ENCODE measurements at places on chromosomes 3 and 15.

- no peak for DNase-seq
Measured at GRCh38 chr3:14411166-14411526, 8.7 kb downstream of the SLC6A6 start.

DNA sequence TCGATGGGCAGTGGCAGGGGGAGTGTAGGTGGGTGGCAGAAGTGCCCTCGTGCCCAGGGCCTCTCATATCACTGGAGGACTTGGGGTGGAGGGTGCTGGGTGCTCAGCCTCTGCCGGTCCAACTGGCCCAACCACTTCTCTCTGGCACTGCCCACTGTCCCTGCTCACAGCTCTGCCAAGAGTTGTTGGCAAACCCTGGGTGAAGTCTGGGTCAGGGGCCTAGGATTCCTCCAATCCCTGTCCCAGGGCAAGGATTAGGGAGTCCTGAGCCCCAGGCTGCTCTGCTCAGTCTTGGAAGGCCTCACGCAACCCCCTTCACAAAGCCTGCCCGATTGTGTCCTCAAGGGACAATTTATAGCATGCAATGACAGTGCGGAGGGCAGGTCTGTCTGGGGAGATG lies 5.2 kb upstream of the PRKCD start:
- DNase-seq, result no peak

DNA sequence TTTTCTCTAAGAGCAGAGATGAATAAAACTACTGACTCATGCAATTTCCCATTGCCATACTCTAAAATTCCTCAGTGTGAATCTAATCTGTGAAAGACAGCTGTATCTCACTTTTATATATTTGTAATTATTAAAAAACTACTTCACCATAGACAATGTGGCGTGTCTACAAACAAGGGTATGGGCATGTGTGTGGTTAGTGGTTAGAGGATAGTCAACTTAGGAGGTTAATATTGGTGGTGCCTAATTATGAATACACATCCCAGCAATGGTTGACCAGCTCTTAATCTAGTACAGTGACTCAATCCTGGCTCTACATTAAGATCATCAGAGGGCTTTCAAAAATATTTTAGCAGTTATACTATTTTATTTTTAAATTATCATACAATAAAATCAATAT lies 94.5 kb downstream of the GOLIM4 start:
- DNase-seq, result no peak

DNA sequence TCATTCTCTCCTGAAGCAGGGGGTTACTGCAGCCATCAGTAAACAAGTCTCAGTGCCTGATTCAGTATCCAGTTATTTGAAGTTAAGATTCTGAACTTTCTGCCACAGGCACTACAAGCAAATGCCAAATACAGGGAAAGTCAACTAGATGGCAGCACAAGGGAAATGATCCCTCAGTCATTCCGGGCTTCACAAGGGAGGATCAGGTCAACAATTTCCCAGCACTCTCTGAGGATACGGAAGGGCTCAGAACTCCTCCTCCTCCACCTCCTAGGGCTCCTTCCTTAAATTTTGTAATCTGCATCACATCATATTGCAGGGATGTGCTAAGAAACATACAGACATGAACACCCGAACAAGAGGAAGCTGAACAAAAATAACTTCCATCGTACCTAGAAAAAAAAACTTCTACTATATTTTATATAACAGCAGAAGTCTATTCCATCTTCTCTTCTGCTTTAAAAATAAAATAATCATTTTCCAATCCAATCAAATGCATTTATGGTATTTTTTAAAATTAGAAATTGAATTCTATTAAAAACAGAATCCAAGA lies 187.1 kb downstream of the FMN1 start:
- no peak for DNase-seq

DNA sequence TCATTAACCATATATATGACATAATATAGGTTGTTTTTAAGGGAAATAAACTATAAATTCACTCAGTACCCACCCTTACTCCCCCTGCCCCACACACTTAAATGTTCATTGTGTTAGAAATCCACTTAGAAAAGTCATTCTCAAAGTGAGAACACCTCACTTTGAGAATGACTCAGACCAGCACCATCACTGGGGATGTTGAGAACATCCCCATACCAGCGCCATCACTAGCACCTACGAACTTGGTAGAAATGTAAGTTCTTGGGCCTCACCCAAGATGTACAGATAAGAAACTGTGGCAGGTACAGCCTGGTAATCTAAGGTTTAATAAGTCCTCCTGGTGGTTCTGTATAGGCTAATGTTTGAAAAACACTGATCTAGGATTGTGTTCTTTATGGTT lies 362.6 kb downstream of the LPP start:
- no peak for DNase-seq

DNA sequence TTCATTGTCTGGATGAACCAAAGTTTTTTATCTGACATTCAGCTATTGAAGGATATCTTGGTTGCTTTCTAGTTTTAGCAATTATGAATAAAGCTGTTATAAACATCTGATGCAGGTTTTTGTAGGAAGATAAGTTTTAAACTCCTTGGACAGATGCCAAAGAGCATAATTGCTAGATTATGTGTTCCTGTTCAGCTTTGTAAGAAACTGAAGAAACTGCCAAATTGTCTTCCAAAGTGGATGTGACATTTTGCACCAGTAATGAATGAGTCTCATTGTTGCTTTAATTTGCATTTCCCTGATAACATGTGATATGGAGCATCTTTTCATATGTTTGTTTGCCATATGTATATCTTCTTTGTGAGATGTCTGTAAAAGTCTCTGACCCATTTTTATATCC lies 239.9 kb upstream of the TTC14 start:
- no peak for DNase-seq

GRCh38 chr3:72317491-72317890 lies 530.8 kb downstream of the SHQ1 start:
- no peak for DNase-seq

GRCh38 chr15:65042776-65043327 lies 2.3 kb upstream of the SLC51B start:
- no peak for DNase-seq

- DNase-seq, result no peak
Measured at GRCh38 chr3:9077029-9077428, 113.8 kb upstream of the RAD18 start.

DNA sequence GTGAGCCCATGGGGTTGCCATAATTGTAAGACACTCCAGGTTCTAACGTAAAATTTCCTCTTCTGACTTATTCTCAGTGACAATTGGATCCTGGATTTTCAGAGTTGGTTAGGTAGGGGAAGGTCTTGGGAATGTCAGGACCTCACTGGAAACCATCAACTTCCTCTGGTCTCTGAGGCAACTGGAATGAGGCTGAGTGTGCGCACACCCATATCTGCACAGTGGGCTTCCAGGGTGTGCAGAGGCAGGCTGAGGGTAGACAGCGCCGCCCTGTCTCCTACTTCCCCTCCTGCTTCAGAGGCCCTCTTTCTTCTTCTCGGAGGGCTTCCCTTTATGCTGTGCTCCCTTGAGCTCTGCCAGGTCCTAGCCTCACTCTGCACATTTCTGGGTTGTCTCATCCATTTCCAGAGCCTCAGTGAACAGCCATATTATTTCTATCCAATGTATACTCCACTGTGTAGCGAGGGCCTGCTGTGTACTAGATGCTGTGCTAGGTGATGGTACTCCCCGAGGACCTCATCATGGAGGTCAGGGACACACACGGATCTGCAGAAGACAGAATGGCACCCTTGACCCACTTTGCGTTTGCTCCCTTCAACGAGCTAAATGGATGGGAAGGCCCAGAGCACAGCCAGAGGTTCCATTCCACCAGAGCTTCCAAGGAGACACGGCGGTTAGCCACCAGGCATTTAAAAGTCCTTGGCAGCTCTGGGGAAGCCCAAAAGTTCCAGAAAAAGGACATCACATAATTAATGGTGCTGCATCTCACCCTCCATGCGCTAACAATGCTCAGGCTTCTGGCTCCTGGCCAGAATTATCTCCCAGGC lies 18.3 kb downstream of the ACAA1 start:
- DNase-seq, result no peak

- no peak for DNase-seq
Measured at GRCh38 chr15:40266828-40267304, 16.0 kb downstream of the ANKRD63 start.

- no peak for DNase-seq
Measured at GRCh38 chr3:123884993-123885392, 861 bp upstream of the MYLK start.

- peak; percentile 4 for DNase-seq
Measured at GRCh38 chr15:53196242-53196641, 406.1 kb upstream of the ONECUT1 start.

DNA sequence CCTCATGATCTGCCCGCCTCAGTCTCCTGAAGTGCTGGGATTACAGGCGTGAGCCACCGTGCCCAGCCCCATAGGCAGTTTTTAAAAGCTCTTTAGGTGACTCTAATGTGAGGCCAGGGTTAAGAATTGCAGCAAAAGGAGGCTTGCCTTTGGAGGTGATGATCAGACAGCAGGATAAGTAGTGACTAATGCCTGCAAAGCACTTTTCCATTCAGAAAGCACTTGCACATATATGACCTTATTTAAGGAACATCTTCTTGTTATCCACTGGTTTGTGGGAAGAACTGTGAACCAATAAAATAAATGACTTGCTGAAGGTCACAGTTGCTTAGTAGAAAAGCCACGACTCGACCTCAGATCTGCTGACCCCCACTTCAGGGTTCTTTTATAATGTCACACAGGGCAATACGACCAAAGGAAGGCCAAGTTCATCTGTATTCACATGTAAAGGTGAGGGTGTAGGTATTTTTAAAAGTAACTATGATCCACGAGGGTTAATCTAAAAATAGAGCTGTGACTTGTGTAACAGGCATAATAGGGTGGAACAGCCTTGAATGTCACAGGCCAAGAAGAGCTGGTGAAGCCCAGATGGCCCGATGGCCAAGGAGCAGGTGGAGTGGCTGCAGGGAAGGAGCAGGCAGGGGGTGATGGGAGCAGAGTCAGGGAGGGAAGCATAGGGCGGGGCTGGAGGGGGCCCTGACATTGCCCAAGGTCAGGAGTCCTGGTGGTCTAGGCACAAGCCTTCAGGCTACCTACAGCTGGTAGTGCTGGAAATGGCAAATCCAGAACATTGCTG lies 24.4 kb downstream of the LARP6 start:
- no peak for DNase-seq

DNA sequence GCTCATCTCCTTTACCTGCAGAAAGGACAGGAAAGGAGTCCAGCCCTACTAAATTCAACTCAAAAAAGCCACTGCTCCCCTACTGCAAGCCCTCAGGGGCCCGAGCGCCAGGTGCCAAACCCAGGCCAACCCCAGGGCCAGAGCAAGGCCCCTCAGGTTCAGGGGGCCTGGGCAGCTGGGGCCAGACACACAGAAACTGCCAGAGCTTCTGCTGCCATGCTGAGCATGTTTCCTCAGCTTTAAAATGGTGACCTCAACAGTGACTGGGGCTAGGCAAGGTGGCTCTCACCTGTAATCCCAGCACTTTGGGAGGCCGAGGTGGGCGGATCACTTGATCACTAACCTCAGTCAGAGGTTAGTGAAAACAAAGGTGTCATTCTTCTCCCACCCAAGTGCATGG lies 38.8 kb downstream of the KLHL25 start:
- no peak for DNase-seq

- no peak for DNase-seq
Measured at GRCh38 chr3:3556078-3556477, 243.2 kb upstream of the LRRN1 start.

DNA sequence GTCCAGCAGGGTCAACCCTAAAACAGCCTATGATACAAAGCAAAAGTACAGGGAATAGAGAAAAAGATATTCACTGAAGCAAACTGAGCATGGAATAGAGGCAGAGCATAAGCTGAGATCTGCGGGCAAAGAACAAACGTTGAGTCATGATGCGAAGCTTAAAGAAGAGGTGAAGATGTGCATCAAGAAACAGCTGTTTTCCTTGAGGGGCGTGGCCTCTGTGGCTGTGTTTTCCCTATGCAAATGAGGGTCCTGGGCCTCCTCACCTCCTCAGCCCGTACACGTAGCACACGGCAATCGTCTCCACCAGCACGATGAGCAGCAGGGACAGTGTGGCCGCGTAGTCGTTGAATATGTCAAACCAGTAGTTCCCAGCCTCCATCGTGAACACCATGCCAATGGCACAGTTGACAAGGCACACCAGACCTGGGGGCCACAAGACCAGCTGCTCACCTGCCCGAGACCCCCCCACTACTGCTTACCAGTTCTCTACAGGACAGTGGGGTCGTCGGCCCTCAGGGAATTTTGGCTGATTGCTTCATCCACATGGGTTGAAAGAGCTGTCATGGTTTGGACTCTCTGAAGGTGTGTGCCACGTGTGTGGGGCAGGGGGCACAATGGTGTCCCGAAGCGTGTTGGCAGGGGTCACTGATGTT lies 33.6 kb downstream of the SLC6A20 start:
- no peak for DNase-seq

GRCh38 chr15:34754171-34754601 lies 612 bp downstream of the GJD2 start:
- DNase-seq, result no peak

DNA sequence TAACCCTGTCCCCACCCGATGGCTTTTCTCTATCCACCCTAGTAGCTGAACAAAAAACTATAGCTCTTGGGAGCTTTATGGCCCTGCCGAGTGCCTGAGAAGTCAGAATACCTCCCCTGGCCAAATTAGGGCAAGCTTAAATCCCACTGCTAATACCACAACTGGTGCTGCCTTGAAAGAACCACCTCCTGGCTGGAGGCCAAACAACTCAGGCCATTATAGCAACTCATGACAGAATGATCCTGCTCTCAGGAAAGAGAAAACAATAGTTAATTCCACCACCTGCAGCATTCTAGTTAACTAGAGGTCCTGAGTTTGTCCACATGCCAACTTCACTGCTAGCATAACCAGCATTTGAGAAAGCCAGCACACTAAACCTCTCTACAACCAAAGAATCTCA lies 123.2 kb downstream of the RTP4 start:
- no peak for DNase-seq

GRCh38 chr3:117666812-117667211 lies 957.2 kb downstream of the TUSC7 start:
- no peak for DNase-seq

- DNase-seq, result no peak
Measured at GRCh38 chr15:41017066-41017735, 63.9 kb downstream of the CHAC1 start.

- DNase-seq, result no peak
Measured at GRCh38 chr3:182212479-182213076, 500.9 kb downstream of the SOX2 start.

- DNase-seq, result no peak
Measured at GRCh38 chr3:14288833-14289451, 110.3 kb downstream of the LSM3 start.

DNA sequence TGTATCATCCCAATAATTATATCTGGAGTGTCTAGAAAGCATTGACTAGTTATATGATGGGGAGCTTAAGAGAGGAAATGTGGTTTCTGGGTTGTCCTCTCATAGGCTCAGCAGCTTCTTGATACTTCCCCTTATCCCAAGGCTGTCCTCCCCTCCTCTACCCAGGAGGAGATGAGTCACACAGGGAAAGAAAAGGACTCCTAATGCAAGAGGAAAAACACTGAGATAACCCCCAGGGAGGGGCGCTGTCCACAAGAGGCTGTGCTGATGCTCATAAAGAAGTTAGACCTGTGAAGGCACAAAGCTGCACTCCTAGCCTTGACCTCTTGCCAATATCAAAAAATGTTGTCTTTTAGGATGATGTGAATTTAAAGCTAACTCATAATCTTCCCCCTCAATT lies 28.8 kb upstream of the GYG1 start:
- no peak for DNase-seq

Data from neural crest cell (in vitro differentiated cells).